Activated CD4-positive, CD25-positive, alpha-beta regulatory T cell (primary cell): ENCODE measurements at places on chromosomes 5 and 9.

- no peak for DNase-seq
Measured at GRCh38 chr9:137432687-137433348, 8.3 kb downstream of the ENTPD8 start.

DNA sequence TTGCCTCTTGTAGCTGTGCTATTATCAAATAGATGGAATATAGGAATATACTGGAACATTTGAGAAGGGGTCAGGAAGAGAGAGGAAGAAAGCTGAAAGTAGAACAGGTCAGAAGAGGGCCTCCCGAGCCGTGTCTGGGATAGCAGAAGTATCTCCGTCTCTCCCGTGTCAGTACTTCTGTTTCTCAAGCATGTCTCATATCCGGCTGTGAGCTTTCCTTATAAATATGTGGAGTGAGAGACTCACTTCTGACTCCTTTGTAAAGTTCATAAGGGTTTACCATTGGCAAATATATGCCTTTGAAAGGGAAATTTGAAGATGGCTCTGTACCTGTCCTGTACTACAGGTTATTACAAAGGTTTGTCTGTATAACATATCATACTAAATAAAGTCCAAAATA, 50.3 kb downstream of the MOCS2 start:
- no peak for DNase-seq

DNA sequence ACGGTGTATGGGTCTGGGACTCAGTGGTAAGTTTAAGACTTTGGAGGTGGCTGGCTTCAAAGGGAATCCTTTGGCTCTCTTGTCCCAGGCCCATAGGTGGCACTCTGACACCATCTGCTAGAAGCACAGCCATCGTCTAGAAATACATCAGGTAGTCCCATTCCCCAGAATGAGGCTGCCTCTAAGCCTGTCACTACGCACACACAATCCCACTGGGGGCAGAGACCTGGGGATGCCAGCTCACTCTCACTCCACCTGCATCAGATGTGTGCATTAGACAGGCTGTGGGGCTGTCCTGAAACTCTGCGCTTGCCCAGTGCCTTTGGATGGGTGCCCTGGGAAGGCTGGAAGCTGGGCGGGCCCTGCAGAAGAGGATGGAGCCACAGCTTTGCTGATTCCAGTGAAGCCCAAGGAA, 127.5 kb upstream of the PANK3 start:
- no peak for DNase-seq

DNA sequence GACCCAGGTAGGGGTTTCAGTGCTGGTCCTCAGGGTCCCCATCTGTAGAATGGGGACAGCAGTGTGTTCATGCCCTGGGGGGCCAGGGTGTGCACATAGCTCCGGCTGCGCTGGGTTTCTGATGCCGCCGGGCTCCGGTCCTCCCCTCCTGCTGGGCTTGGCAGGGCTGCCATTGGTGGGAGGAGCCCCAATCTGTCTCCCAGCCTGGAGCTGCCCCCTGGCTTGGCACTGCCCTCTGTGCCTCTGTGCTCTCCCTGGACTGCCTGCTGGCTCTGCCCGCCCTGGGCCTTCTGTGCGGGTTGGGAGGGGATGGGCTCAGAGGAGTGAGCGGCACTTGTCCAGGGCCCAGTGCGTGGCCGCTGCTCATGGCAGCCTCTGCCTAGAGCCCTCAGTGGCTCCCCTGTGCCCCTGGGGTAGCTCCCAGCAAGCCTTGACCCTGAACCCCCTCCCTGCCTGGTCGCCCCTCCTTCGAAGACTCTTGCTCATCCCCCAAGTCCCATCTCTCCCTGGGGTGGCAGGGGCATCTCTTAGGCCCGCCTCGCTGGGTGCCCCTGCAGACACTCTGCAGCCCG, 35.7 kb downstream of the RXRA start:
- no peak for DNase-seq

- DNase-seq = no peak
Measured at GRCh38 chr5:160020964-160021363, 12.0 kb downstream of the TTC1 start.

DNA sequence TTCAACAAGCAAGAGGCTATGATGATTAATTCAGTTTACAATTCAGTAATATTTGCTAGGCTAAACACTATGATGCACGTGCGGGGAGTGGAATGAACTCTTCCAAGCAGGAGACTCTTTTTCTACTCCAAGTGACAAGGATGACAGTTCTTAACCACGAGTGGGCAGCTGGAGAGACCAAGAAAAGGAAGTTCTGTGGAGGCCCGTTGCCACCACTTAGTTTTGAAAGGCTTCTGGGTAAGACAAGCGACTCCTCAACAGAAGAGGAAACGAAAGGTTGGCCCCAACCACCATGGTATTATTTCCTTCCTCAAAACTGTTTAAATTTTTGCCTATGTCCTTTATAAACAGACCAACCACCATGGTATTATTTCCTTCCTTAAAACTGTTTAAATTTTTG, 2.8 kb downstream of the DCAF12 start:
- DNase-seq = no peak

DNA sequence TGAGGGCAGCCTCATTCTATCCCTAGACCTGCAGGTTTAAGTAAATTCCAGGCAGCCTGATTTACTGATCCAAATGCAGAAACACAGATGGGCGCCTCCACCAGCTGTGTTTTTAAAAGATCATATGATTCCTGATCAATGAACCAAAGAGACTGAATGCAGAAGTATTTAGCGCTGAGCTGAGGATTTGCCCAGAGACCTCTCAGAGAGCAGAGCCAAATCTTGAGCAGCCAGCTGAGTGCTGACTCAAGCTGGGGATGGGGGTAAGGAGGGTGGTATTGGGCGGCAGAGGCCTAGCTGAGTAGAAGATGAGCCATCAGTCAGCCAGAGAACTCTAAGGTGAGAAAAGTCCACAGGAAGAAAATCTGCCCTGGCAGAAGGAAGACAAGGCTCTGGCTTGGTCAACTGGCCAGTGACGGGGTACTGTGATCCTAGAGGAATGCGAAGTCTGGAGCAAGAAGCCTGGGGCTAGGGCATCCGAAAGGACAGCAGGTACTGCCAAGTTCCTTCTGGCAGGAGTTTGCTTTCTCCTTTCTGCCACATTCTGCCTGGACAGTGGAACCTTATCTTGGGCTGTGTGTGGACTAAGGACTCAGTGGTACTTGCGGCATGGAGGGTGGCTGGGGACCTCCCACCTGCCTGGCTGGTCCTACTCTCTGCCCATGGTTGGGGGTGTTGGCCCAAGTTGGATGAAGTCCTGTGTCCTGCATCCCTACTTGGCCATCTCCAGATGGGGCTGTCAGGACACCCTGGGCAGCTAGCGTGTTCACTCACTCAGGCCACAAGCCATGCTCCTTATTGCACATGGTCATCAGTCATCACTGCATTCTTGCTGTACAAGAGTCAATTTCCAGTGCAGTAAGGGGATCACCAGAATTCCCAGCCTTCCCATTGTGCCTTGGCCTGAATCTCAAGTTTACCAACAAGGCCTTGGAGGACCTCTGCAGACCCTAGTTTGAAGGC, 34.5 kb upstream of the CDKN2AIPNL start:
- no peak for DNase-seq

DNA sequence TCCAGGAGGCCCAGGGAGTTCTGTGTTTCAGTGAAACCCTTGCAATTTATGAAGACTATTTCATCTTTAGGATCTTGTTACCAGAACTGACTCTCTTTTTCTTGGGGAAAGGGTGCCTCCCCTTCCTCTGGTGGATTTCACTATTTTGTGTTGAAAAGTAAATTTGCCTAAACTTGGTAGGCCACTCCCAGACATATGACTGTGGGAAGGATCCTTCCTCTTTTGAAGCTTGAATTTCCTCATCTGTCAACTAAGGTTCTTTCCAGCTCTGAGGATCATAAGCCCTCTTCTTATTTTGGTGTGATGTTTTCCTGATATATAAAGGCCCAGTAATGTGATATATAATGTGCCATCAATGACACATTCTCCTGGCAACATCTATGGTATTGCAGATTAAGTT, 59.1 kb upstream of the ZFAND5 start:
- DNase-seq = no peak
